ENCODE measurements at places on chromosomes 6 and 20.

GRCh38 chr20:38224531-38224930 is 36.0 kb downstream of the KIAA1755 start:
- DNase-seq: no peak

- DNase-seq: peak; percentile 67
Measured at GRCh38 chr20:51447097-51447764, 95.3 kb downstream of the NFATC2 start.

DNA sequence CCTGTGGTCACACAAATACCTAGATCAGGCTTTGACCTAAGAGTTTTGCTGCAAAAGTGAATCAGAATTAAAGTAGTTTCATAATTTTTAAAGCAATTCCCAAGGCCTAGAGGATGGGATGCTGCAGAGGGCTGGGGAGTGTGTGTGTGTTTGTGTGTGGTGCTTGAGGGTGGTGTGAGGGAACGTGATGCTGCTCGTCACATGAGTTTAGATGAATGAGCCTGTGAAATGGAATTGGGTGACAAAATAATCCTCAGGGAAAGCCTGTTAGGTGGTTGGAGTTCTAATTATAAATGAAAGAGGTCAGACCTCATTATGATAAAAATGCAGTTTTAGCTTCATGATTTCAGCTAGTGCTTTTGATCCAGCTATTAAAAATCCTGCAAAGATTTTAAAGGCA is 87.5 kb upstream of the TMEM170B start:
- no peak for DNase-seq

GRCh38 chr6:3386374-3386857 is 70.4 kb downstream of the SLC22A23 start:
- DNase-seq: no peak

GRCh38 chr20:54132612-54133433 is 41.0 kb downstream of the CYP24A1 start:
- peak; percentile 41 for DNase-seq

GRCh38 chr6:41256383-41256782 is 28.2 kb downstream of the TREML4 start:
- DNase-seq: no peak

DNA sequence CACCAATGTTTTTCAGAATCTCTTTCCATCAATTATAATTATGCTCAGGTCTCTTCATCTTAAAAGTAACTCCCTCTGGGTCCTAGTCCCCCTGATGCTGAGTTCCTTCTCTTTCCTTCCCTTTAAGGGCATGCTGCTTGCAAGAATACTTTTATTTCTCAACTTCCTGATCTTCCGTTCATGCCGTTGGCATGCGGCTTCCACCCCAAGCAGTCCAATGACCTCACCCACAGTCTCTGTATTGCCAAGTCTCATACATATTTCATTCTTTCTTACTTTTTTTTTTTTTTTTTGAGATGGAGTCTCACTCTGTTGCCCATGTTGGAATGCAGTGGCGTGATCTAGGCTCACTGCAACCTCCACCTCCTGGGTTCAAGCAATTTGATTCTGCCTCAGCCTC is 83.5 kb downstream of the NDUFAF5 start:
- peak; percentile 8 for DNase-seq

GRCh38 chr6:71567562-71567961 is 279.0 kb downstream of the OGFRL1 start:
- DNase-seq: no peak

DNA sequence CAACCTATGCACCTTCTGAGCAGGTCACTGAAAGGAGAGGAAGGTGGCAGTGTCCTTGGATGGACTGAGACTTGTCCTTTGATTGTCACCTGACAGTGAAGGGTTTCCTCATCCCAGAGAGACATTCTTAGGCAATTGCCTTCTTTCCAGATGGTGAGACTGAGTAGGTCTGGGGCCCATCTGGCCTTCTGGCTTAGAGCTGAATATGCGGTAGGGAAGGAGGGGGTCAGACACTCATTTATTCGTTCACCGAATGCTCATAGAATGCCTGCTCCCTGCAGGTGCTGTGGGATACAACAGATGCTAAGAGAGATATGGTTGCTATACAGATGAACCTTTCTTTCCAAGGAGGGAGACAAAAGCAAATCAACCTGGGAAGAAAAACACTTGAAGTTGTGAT is 76.8 kb downstream of the BMP6 start:
- DNase-seq: no peak

DNA sequence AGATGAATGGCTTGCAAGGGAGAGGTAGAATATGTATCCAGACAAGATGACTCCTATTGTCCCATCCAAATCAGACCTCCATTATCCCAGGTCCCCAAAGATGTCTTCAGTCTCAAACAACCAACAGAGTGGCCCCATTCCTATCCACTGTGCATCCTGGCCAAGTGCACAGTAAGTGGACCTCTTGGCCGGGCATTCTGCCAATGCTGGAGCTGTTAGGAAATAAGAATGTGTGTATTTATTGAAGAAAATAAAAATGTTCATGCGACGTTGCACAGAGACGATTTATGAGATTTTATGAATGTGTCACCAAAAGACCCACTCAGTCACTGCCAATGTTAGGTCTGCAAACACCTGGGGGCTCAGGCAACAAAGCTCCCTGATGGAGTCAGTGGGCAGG is 196.0 kb downstream of the MAFB start:
- DNase-seq: no peak

- no peak for DNase-seq
Measured at GRCh38 chr6:117555882-117556498, 46.3 kb downstream of the GOPC start.

DNA sequence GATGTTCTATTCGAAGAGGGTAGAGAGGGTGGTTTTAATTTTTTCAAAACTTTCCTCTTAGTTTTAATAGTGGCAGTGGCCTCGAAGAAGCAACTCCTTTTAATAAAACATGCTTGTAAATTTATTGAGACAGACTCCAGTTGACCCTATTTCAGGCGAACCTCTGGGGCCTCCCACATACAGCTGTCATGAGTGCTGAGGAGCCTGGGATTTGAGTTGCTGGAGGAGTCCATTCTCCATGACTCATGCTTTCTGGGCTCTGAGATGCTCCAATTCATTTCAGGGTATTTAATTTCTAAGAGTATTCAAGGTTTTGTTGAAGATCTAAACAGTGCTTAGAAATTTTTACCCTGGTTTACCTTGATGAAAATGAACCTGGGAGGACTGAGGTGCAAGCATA is 580.4 kb downstream of the CBLN4 start:
- no peak for DNase-seq

- no peak for DNase-seq
Measured at GRCh38 chr6:27452496-27452897, 20.4 kb downstream of the ZNF184 start.

DNA sequence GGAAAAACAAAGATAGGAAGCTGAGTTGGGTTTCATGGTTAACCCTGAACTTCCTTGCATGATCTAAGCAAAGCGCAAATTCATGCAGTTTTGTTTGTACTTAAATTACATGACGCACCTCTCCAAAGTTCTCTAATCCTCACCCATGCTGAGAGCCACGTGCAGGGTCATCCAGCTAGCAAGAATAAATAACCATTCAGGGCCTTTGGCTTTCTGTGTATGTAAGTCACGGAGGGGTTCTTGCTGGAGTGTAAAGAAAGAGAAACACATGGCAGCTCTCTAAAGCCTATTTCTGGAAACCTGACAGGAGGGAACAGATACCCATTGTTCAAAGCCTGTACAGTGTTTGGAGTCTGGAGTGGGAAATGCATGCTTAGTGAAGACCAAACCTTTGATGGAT is 171.7 kb upstream of the CCN2 start:
- no peak for DNase-seq

DNA sequence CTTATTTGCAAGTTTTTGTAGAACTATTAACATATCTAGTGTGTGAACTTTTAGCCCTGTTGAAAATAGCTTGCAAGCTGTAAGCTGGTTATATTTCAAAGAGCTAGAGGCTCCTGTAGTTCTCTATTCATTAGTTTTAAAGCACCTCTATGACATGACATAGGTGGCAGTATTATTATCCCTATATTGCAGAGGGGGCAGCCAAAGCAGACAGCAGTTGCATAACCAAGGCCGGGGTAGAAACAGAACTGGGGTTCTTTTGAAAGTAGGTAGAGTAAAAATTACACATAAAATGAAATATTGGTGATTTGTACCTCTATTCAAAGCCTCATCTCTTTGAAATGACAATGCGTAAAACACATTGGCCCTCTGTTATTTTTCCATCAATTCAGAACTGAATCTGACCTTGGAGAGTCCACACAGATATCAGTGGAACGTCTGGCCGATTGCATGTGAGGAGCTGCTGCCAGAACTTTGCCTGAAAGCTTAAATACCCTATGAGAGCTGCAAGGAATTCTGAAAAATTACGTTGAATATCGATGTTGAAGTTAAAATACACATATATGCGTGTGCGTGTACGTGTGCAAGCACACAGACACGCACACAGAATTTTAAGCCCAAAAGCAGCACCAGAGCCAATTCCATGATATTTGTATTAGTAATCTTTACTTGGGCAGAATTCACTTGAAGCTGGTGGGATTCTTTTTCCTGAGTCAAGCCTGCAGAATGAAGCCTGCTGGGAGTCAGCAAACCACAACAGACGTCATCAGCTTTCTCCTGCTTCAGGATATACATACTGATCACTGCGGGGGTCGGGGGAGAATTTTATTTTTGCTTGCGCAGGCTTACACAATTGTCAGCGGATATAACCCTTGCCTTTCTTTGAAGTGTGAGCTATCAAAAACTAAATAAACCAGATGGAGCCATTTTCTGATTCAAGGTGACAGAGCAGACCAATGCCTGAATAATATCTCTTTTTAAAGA is 163.2 kb downstream of the PDE7B start:
- DNase-seq: peak; percentile 24

- no peak for DNase-seq
Measured at GRCh38 chr6:9437836-9438235, 977.0 kb downstream of the TFAP2A start.

- DNase-seq: peak; percentile 26
Measured at GRCh38 chr6:15628499-15629131, 34.2 kb downstream of the DTNBP1 start.

GRCh38 chr6:107132330-107132954 is 17.1 kb upstream of the BEND3 start:
- no peak for DNase-seq

DNA sequence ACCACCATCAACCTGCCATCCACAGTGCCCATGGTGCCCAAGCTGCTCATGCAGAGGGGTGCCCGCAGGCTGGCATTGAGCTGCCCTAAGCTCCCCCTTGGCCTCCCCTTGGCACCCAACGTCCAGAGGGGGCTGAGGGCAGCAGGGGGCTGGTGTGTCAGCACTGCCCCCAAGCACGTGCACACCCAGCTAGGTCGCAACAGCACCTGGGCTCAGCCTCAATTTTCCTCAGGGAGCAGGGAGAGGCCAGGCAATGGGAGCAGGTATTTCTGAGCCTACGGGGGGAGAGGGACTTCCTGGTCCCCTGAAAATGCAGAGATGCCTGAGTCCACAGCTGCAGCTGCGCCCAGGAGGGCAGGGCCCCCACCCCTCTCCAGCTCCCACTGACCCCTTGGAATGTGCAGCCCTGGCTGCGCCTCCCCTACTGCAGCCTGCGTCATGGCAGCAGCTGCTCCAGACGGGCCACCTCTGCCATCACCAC is 204.2 kb downstream of the ANKRD60 start:
- no peak for DNase-seq

GRCh38 chr20:49508435-49509199 is 26.1 kb upstream of the KCNB1 start:
- peak; percentile 35 for DNase-seq

- DNase-seq: no peak
Measured at GRCh38 chr20:42191140-42191860, 573.1 kb upstream of the CHD6 start.

DNA sequence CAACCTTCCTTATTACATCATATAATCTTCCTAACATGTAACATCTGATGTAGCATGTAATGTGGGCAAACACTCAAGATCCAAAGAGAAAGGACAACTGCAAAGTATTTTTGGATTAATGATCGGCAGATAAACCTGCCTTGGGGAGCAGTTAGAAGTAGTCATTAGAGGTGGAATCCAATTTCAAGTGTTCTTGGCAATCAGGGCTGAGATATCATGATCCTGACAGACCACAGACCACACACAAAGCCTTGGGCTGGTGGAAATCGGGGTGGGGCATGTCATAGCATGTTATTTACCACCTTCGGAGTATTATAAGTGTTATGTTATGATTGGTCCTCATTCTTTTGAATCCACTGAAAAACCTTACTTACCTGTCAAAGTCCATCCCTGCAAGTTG is 16.3 kb downstream of the NCOA5 start:
- no peak for DNase-seq

GRCh38 chr6:100115407-100116101 is 121.5 kb upstream of the MCHR2 start:
- no peak for DNase-seq

- no peak for DNase-seq
Measured at GRCh38 chr20:47326658-47327268, 29.7 kb downstream of the ZMYND8 start.

DNA sequence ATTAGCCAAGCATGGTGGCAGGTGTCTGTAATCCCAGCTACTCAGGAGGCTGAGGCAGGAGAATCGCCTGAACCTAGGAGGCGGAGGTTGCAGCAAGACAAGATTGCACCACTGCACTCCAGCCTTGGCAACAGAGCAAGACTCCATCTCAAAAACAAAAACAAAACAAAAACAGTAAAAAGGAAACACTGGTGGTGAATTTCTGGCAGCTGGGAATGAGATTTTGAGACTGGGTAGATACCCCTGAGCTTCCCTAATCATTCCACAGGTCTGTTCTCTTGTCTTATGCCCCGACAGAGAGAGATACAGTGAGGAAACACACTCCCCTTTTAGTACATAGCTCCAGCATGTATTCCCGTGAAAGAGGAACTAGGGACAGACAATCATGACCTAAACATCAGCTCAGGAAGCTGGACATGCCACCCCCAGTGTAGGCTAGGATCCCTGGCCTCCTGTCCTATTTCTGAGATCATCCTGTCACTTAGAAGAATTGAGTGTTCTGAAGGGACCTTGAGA is 9.6 kb downstream of the MAN1A1 start:
- no peak for DNase-seq

DNA sequence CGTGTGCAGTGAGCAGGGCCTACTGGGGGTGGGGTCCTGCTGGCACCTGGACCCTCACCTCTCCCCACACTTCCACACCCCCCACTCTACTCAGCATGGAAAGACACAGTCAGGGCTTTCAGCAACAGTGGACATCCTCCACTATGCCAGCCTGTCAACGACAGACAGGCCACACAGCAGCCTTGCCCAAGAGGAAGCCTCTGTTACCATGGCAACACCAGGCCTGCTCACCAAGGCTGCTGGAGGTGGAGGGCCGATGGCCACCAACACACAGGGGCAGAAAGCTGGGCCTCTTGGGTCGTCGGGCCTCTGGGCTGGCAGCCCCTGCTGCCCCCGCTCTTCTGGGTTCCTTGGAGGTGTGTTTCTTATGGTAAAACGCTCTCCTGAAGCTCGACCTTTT is 13.6 kb downstream of the BNIP5 start:
- DNase-seq: no peak

DNA sequence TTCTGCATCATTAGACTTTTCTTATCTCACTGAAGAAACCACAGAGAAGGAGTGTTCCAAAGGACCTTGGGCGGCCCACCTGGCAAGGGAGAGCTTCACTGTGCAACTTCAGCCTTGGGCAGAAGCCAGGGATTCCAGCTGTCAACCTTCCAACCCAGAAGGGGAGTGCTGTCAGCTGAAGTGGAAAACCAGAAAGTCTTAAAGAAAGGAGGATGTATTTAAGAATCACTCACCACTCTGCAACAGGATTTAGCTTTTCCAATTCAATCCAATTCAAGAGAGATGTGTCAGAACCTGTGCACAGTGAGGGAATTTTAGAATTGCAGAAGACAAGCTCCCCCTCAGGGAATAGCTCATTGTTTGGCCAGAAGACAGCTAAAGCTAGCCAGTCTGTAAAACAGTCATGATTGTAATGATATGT is 553.7 kb downstream of the CD83 start:
- no peak for DNase-seq

Measured in H54 (cell line).